Right ventricle myocardium superior (tissue), 1 donor: ENCODE measurements at places on chromosomes 5 and 9. TPM values are rescaled to one million over a fixed set of nuclear protein-coding genes. Genes with fewer than 3 reads are reported as not detected.

- no peak for DNase-seq
Measured at GRCh38 chr5:72248410-72248981, 71.5 kb downstream of the MRPS27 start.

DNA sequence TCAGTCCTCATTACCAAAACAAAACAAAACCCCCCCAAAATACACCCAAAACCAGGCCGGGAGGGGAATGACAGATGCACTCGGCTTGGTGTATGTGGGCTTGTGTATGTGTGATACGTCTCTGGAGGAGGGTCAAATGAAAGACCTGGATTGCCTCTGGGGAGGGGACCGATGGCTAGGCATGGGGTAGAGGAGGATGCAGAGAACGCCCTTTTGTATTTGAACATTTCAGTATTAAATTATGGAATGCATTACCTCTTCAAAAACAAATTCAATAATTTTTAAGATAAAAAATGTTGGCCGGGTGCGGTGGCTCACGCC lies 61.4 kb downstream of the LMX1B start:
- DNase-seq = no peak

- no peak for DNase-seq
Measured at GRCh38 chr9:133784731-133785561, 46.8 kb upstream of the SARDH start.

GRCh38 chr5:53323511-53323910 lies 156.9 kb upstream of the FST start:
- no peak for DNase-seq

DNA sequence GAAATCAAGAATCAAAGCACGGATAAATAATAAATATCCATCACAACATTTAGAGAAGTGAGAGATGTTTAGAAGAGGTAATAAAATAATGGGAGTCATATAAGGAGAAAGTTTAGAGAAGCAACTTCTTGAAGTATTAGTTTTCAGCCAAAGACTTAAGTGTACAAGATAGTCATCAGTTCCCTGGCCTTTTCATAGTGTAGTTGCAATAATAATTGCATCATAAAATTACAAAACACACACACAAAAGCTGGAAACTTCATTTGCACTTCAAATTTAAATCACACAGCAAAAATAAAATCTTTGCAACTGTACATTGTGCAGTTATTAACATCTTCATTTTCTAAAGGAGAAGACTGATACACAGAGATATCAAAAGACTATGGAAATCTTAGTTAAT lies 319.1 kb upstream of the RGMB start:
- DNase-seq = no peak

DNA sequence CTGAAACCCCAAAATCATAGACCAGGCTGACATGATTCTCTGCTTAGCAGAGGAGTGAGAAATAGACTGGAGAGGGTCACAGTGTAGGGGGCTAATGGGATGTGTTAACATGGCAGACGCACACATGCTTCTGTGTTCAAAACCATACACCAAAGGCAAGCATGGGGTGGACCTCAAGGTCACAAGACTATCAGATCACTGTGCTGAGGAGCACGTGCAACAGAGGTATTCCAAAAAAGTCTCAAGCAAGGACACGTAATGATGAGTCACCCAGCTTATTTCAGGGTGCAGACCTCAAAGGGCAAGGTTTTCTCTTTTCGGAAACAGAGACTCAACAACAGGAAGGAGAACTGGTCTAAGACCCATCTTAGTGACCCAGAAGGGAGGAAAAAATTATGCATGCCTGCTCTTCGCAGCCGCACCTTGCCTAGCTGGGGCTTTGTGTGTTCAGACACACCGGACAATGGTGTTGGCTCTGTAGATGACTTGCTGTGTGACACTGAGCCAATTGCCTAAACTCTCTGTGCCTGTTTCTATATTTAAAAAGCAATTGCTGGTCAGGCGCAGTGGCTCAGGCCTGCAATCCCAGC lies 20.3 kb downstream of the WHRN start:
- DNase-seq = no peak

DNA sequence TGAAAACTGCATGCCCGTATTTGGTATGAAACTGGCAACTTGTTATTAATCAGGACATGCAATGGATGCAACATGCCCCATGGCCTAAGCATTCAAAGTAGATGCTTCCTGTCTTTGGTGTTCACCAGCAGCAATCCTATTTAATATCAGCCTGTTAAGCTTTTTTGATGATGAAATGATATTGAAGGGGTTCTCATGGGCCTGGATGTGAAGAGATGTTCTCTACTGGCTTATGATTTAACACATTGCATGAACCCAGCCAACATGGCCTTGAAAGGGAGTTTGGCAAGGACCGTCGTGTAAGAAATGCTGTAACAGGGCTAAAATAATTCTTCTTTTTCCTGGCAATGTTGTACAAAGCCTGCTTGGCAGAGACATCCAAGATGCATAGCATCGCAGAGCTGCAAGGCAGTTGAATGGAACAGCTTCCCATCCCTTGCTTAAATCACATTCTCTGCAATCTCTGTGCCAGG lies 111.2 kb downstream of the SMARCA2 start:
- no peak for DNase-seq

- no peak for DNase-seq
Measured at GRCh38 chr9:72065076-72065475, 4.7 kb upstream of the C9orf57 start.

DNA sequence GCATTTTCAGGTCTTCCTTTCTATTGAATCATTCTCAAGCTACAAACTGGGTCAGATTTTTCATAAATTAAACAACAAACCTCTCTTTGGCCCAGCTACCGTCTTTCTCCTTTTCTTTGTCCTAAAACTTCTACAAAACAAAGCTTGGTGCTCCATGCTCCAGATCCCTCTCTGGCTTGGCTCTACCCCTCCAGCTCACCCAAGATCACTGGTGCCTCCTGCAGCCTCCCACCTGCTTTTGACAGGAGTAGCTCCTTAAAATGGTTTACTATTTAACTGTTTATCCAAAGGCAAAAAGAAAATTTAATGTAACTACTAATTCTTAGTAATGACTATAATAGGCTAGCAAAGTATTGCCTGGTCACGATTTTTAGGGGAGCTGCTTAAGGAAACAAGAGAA lies 10.7 kb upstream of the SERINC5 start:
- DNase-seq = no peak

Gene OCLN
- 2.0 TPM for total RNA-seq

- no peak for DNase-seq
Measured at GRCh38 chr5:112485934-112486355, 66.9 kb upstream of the EPB41L4A start.

Gene ADGRD2
- not detected for total RNA-seq

Gene OTP
- total RNA-seq = not detected

Gene ZDHHC12
- total RNA-seq = 5.4 TPM

GRCh38 chr9:93436218-93436617 lies 15.3 kb upstream of the FAM120A start:
- DNase-seq = no peak
